ENCODE measurements at places on chromosomes 1 and 21.

- DNase-seq: no peak
Observed at GRCh38 chr1:28074892-28075511, 13.4 kb downstream of the EYA3 start.

DNA sequence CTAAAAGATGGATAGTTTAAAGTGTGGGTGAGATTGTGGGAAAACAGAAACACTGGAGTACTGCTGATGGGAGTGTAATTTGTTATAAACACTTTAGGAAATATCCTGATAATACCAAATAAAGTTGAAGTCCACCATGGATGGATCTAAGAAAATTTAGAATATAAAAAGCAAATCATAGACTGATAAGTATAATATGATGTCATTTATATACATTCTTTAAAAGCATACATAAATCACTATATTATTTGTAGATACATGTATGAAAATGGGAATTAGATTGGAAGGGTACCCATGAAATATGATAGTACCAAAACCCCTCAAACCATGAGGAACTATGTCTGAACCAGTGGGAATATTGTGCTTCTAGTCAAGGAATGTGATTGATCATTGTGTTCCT, 7.9 kb downstream of the ZMPSTE24 start:
- DNase-seq: no peak

DNA sequence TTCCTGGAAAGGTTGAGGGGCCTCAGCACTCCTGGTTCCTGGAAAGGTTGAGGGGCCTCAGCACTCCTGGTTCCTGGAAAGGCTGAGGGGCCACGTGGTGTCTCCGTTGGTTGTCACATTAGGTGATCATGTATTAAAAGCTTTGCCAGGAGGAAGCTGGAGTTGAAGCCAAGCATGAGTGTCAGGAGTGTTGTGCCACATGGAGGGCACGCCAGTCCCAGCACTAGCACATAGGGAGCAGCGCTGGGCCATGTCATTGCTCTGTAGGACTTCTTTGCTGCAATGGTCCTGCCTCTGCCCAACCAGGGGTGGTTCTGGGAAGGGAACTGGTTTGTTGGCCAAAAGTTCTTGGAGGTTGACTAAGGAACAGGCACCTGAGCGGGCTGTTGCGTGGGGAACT, 13.3 kb downstream of the ATP5PO start:
- no peak for DNase-seq

GRCh38 chr1:227845147-227845458, 29.6 kb downstream of the PRSS38 start:
- no peak for DNase-seq

DNA sequence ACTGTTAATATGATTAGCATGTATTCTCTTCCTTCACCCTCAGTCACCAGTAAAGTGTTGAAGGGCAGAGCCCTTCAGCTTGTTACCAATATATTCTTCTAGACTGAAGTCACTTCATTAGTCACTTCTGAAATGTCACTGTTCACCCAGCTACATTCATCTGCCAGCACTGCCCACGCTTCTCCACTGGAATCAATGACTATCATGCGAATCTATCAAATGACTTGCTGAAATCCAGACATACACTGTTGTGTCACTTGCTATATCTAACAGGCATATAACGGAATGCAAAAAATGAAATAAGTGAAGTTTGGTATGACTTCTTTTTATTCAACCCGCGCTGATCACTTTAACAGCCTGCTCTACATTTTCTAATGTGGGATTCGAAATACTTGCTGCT, 16.1 kb downstream of the FH start:
- no peak for DNase-seq
